ENCODE measurements at places on chromosomes 7 and 10.

GRCh38 chr10:93849593-93849992 is 44.2 kb upstream of the SLC35G1 start:
- DNase-seq: no peak

GRCh38 chr7:153066711-153067110 is 307.2 kb downstream of the ACTR3B start:
- no peak for DNase-seq

- DNase-seq: no peak
Measured at GRCh38 chr7:158018098-158018762, 569.4 kb downstream of the PTPRN2 start.

DNA sequence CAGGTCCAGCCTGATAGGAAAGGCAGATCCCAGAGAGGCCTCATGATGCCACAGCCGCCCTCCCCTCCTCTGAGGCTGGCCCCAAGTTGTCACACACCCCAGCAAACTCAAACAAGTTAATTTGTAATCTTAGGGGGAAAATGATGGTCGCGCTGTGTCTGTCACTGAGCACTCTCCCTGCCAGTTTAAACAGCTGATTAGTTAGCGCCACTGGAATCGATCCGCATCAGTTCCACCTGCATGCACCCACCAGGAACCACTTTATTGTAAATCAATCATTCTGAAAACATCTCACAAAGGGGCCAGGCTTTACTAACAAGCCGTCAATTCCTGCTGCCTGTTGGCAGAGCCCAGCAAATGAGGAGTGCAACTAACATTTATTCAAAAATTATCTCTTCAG is 870.9 kb downstream of the KCNMA1 start:
- DNase-seq: no peak

- DNase-seq: no peak
Measured at GRCh38 chr7:138563808-138564207, 103.7 kb downstream of the TRIM24 start.

- DNase-seq: no peak
Measured at GRCh38 chr10:126654579-126654978, 15.9 kb downstream of the C10orf90 start.

DNA sequence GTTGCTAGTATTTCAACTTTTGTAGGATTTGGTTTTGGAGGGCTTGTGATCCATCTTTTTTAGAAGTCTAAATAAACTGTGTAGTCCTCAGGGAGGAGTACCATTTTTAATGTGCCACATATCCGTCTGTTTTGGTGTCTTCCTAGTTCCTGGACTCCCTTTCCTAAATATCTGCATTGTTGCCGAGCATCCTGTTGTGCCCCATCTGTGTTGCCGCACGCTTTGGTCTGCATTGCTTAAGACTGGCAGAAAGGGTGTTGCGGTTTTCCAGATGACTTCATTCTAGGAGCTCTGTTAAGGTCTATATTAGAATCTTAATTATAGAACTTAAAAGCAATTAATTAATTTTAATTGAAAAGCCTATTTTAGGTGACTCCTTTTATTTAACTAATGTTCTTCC is 49.4 kb downstream of the RBM33 start:
- DNase-seq: no peak

DNA sequence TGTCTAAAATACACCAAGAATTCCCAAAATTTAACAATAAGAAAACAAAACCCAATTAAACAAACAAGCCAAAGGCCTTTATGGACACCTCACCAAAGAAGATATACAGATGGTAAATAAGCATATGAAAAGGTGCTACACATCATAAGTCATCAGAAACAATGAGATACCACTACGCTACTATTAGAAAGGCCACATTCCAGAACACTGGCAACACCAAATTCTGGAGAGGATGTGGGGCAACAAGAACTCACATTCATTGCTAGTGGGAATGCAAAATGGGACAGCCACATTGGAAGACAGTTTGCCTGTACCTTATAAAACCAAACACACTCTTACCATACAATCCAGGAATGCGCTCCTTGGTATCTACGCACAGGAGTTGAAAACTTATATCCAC is 291.4 kb downstream of the TNS3 start:
- DNase-seq: no peak

- DNase-seq: no peak
Measured at GRCh38 chr10:69567920-69568319, 5.3 kb downstream of the NEUROG3 start.

DNA sequence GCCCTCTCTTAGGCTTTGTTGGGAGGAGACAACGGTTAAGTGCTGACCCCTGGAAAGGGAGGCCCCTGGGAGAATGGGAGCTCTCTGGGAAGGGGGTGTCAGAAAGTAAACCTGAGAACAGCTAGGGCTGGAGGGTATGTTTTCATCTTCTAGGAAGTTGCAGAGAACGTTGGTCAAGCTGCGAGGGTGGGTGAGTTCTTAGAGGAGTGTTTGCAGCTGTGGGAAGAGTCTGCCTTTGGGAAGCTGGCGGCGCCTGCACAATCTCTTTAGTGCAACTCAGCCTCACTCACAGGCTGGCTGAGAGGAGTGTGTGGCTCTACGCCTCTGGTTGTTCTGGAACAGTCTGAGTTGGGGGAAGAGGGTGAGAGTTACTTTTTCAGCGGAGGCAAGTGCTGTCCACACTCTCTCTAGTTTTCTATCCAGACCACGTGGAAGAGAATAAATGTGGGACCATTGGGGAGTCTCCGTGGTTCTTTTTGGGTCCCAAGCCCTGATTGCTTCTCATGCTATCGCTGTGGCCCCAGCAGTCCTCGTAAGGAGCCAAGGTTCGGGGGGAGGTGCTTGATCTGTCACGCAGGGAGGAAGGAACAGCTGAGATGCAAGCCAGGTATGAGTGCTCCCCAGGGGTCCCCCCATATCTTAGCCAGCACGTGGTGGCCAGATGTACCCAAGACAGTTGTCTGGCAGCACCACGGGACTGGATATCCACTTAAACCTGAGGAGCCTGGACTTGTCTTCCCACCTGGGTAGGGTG is 237.2 kb downstream of the BUB3 start:
- no peak for DNase-seq

- no peak for DNase-seq
Measured at GRCh38 chr10:118912961-118913600, 116.4 kb upstream of the NANOS1 start.

GRCh38 chr7:51706851-51707250 is 390.2 kb upstream of the COBL start:
- DNase-seq: no peak

- DNase-seq: no peak
Measured at GRCh38 chr7:98238976-98239375, 13.1 kb downstream of the TECPR1 start.

DNA sequence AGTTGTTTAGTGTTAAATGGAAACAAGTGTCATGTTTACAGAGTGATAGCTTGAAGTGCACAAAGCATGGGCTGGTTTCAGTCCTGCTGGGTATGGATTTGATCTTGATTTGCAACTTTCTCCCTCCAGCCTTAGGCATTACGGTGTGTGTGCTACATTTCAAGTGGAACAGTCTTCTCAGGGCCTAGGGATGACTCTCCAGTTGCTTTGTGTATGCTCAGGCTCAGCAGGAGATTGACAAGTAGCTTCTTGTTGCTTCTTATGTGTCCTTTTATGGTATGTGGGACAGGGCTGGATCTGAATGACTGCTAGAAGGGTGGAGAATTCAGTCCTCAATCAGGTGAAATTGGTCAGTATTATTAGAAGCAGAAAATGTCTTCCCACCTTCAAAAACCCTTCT is 51.3 kb upstream of the PLEKHA1 start:
- no peak for DNase-seq

DNA sequence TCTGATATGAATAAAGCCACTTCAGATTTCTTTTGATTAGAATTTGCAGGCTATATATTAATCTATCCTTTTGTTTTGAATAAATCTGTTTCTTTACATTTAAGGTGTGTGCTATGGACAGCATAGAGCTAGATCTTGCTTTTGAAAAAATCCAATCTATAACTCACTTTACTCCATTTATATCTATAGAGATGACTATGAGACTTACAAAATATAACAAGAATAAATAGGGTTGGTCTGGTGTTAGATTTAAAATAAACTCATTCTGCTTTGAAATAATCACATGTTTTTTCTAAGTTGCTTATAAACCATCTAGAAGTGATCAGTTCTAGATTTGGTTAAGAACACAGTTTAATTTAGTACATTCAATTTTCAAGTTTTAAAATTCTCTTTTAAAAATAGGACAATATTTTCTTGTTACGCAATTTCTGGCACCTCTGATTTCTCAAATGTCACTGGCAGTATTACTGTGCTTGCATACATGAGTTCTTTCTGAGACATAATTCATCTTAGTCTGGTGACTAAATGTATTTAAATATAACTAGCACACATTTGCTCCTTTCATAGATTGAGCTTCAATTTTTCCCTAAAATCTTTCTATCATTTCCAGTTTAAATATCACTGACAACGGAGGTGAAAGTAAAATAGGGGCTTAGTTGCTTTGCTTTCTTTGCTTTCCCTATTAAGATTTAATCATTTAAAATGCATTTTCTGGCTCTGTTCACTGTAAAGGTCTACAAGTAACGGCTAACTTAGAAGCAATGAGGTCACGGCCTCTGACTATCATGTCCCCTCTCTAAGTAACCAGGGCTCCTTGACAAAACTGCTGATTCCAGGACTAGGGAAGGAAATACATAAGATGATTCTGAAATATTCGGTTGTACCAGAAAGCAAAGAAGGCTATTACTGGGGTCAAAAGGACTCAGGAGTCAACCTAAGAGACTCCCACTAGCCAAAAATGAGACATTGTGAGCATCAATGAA is 89.3 kb downstream of the ICA1 start:
- DNase-seq: no peak

DNA sequence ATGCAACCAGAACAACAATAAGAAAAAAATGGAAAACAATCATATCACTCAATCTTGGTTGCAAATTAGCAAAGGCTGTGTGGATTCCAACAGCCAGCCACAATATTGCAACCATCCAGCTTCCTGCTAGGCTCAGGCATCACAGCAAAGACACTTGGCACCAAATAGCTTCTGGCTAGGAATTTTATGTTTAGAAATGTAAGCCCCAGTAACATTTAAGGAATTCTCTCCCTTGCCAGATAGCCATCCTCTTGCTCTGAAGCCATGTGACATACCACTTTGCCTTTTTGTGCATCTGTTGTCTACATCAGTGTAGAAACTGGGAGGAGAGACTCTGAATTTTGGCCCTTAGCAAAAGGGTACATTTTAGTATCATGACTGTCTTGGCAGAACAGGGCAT is 22.2 kb downstream of the MKX start:
- no peak for DNase-seq

DNA sequence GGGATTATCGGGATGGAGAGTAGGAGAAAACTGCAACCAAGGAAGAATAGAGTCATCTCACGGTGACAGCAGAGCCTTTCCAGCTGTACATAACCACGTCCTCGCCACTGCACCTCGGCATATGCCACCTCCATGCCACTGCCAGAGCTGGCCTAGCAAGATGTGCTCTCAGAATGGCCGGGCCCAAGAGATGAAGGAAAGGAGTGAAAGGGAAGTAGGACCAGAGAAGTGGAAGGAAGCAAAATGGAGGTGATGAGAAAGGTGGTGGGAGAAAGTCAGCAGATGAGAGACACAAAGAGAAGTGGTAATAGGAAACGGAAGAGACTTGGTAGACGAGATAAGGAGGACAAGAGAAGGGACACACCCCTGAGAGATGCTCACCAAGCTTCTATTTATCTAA is 8.0 kb upstream of the CALU start:
- DNase-seq: no peak

DNA sequence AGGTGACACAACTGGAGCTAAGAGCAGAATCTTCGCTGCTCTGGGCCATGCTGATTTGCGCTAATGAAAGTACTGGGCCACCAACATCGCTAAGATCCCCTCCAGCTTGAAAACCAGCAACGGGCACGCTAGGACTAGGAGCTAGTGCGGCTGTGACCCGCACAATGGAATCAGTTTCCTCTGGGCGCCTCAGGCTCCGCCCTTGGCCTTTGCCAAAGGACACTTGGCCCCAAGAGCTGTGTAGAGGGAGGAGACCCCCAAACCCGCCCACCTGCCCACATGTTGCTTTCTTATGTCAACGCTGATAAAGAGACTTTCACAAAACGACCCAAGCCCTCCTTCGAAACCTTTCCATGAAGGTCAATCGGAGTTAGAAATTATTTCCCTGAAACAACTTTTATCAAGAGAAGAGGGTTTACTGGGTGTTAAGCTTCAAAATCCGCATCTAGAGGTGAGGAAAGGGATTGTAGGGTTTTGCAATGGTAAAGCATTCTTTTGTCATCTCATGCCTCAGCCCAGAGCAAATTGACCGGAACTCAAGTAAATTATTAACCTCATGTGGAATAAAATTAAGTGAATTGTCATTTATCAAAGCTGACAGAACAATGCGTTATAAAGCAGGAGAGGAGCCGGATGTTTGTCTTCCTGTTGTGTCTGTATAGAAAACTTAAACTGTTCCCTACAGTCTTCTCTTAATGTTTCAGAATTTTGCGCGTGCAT is 9.4 kb downstream of the ABCB5 start:
- no peak for DNase-seq

- no peak for DNase-seq
Measured at GRCh38 chr10:29657719-29658274, 23.0 kb upstream of the SVIL start.

GRCh38 chr7:32494946-32495297 is 367 bp upstream of the AVL9 start:
- no peak for DNase-seq

Data from activated CD4-positive, alpha-beta T cell treated with anti-CD3 and anti-CD28 coated beads, Interleukin-2, amount 50 U/mL, for 24 hours (primary cell).